ENCODE measurements at places on chromosomes 7 and 10.

DNA sequence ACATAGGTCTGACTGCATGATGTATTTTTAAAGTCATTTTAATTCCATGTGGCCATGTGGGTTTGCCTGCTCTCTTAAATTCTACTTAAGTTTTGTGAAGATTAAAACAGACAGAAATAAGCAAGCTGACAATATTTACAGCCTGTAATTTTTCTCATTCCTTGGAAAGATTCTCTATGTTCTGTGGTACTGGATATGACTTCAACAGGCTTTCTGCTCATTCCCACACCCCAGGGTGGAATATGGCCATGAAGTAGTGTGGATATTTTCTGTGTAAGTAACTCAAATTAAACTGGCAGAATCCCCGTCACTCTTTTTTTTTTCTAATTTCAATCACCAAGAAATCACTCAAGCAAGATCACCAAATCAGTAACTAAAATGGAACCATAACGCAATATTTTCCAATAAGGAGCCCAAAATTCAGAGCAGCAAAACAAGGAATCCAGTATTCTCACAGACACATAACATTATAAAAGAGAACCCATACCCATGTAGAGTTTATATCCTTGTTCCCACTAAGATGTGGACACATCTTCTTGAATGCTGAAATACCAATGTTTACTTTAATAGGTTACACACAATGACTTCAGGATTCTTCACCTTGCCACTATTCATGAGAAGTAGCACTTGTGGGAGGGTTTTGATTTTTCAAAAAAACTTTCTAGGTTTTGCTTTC is 5.7 kb downstream of the HOXA5 start:
- DNase-seq = no peak

GRCh38 chr7:76352193-76352592 is 6.6 kb downstream of the YWHAG start:
- no peak for DNase-seq

- no peak for DNase-seq
Measured at GRCh38 chr10:32952094-32952493, 5.9 kb downstream of the ITGB1 start.

DNA sequence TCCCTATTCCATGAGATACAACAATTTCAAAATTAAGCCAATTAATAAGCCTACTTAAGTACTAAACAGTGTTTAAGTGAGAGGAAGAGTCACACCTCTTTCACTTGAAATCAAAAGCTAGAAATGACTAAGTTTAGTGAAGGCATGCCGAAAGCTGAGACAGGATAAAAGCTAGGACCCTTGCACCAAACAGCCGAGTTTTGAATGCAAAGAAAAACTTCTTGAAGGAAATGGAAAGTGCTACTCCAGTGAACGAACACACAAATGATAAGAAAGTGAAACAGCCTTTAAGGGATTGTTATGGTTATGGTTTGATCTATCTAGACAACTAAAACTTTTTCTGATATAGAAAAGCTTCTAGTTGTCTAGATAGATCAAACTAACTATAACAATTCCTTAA is 135.4 kb upstream of the KMT2E start:
- DNase-seq = no peak

DNA sequence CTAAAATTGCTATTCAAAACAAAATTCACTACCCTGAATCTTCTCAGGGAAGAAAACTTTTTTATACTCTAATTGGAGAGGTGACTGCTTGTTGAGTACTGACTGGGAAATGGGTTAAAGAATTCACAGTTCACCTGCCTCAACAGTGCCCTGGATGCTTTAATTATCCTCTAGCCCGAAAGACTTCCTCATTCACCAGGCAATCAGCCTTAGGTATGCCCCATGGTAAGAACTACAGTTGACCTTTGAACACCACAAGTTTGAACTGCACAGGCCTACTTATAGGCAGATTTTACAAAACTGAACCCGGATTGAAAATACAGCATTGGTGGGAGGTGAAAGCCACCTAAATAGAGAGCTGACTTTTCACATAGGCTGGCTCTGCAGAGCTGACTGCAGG is 175.3 kb downstream of the ELAPOR2 start:
- no peak for DNase-seq

GRCh38 chr7:148083448-148083847 is 507.1 kb upstream of the C7orf33 start:
- no peak for DNase-seq

- no peak for DNase-seq
Measured at GRCh38 chr10:12638103-12638502, 288.8 kb downstream of the CAMK1D start.

DNA sequence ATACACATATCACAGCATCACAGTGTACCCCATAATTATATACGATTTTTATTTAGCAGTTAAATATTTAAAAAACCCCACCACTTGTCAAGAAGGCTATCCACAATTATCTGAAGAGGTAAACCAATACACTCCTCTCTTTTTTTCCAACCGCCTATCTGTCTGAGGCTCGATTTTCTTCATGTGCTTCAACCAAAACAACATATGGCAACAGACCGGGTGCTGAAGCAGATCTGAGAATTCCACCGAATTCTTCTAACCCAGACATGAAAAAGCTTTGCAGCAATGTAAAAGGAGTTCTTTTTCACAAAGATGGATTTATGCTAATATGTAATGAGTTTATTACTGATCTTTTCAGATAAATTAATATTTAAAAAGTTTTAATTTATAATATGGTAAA is 132.4 kb upstream of the RHEB start:
- DNase-seq = no peak

DNA sequence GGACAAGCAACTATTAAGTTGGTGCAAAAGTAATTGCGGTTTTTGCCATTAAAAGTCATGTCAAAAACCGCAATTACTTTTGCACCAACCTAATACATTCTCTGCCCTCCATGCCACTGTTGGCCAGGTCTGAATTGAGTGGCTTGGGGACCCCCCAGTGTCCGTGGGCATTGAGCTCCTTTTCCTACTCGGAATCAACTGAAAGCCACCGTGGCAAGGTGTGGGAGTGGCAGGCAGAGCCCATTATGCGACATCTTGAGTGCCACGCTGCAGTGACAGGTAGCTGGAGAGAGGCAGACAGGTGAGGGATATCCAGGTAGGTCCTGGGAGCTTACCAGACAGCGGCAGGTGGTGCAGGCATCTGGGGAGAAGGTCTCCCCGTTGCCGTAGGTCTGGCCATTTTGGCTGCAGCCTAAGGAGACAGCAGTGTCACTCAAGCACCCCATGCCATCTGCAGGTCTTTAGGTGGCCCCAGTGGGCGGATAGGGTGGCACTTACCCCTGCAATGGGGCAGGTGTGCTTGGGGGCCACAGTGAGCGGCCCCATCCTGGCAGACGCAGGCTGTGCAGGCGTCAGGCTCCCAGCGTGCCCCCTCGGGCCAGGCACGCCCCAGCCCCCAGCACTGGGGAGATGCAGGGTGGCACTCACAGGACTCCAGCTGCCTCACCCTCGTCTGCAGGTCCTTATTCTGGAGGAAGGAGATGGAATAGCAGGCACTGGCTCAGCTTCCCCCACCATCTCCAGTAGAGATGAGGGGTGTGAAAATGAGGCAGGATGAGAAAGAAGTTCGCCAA is 3.5 kb downstream of the KCP start:
- no peak for DNase-seq

- no peak for DNase-seq
Measured at GRCh38 chr10:51074238-51075028, at the start of gene PRKG1. Gene PRKG1 (plus strand): TSS chr10:51074487.

DNA sequence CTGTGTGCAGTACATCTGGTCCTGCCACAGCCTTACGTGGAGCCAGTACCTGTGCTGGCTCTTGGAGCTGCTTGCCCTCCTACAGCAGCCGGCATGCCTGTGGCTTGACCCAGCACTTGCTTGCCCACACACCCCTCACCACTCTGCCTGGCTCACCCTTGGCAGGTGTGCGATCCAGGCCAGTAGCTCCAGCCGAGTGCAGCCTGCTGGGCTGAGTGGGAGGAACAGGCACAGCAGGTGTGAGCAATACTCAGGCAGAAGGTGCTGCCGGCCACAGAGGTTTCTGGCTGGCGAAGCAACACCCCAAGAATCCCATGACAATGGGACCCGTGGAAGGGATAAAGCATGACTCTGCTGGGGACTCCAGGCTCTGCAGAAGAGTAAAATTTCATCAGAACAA is 173.5 kb upstream of the ADCY1 start:
- DNase-seq = no peak

DNA sequence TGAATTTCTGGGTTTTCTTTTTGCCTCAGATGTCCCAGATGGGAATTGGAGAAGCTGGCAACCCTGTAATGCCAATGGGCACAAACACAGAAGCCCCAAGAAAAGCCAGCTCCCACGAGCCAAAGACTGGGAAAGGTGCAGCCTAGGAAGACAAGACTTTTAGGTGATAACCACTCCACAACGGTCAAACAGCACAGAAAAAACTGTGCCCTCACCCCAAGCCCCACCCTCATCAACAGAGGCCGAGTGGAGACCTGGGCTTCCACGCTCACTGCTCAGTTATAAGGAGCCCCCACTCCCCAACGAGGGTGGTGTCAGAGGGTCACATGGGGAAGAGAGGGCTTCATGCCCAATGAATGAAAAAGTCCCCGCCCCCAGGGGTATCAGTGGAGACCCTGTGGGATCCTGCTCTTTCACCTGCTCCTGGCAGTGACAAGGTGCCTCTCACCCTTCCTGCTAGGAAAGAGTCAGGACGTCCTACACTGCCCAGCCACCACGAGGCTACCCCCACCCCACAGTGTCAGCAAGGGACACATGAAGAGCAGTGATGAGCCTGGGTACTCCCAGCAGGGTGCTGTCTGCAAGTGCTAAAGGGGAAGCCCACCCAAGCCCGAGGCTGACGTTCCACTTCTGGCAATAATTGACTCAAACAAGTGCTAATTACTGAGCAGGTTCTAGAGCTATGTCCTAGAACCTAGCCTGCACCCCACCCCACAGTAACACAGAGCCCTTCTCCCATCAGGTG is 8.3 kb downstream of the TMEM273 start:
- DNase-seq = no peak

GRCh38 chr10:107880185-107880584 is 715.7 kb upstream of the SORCS1 start:
- DNase-seq = no peak

DNA sequence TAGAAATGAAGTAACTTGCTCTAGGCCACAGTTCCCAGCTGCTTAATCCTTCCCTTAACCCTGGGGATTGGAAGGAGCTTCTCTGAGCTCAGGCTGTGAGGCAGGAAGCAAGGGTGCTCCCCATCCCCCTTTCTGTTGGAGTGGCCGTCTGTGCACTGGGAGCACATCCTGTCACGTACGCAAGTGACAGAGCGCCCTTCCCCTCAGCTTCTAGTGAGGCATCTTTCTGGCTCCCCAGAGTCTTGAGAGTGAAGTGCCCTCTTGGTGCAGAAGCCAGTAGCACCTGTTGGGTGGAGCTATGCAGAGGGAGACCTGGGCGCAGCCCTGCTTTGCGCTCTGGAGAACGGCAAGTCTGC is 47.8 kb downstream of the SHH start:
- no peak for DNase-seq

DNA sequence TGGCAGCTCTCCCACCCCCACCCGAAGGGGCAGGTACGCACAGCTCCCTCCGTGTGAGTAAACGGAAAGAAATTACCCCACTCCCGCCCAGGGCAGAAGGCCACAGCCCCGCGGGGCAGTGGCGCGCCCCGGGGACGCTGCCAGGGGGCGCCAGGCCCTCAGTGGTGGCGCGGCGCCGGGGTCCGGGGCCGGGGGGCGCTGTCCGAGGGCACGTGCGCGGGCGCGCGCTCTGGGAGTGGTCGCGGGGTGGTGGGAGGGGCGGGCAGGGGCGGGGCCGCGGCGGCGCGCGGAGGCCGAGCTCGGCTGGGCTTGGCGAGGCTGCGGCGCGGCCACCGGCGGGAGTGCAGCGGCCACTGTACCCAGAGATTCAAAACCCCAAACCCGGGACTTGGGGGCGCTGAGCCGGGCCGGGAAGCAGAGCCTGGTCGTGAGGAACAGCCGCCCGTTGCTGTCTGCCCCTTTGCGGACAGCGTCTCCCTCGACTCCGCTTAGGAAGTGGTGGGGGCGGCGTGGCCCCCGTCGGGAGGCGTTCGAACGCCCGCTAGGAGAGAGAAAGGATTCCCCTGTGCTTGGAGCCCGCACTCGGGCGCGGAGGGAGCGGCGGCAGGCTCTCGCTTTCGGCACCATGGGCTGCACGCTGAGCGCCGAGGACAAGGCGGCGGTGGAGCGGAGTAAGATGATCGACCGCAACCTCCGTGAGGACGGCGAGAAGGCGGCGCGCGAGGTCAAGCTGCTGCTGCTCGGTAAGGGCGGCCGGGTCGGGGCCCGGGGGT is at the start of gene GNAI1:
TSS of gene GNAI1 (plus strand) at position 296 of the 773 bp plus-strand sequence. CDS start at position 626, 330 bp downstream.
- DNase-seq = no peak

- DNase-seq = no peak
Measured at GRCh38 chr7:138880881-138881578, 83.0 kb upstream of the ATP6V0A4 start.

- no peak for DNase-seq
Measured at GRCh38 chr10:84118395-84119006, 20.8 kb upstream of the GHITM start.

DNA sequence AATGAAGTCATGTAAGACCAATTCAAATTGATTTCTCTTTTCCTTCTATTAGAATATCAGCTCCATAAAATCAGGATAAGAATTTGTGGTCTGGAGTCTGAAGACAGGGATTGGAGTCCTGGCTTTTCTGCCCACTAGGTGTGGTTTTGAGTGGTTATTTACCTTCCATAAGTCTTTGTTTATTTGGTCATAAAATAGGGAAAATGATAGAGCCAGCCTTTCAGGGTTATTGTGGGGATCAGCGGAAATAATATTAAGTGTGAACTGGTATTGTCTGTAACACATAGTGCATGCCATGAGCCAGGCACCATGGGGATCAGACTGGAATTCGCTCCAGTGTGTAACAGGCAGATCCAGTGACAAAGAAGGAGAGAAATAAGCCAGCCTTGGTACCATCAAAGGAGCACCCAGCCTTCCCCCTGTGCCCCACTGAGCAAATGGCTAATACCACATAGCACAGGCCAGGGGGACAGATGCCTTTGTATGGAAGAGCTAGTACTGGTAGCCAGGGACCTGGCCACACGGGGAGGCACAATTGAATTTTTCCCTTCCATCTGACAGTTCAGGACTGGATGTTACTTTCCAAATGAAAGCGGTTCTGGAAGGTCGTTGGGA is 509.7 kb upstream of the PODXL start:
- no peak for DNase-seq

- no peak for DNase-seq
Measured at GRCh38 chr10:19209319-19209718, 160.7 kb downstream of the MALRD1 start.

GRCh38 chr10:109343293-109343692 is 580.0 kb downstream of the XPNPEP1 start:
- DNase-seq = no peak

DNA sequence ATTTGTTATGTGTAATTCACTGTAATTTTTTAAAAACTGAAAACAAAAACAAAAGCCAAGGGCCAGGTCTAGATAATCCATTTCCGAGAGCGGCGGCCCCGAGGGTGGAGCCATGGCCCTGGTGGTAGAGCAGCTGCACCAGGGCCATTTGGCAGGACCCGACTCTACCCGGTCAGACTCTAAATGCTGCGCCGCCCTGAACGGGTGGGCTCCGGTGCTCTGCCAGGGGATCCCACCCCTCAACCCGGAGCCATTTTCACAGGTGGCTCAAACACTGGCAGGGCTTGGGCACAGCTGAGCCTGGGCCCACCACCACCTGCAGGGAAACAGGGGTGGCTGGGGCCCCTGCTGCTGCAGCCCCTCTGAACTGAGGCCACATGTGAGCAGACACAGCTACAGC is 56.9 kb downstream of the DPYSL4 start:
- no peak for DNase-seq

- DNase-seq = no peak
Measured at GRCh38 chr7:13532028-13532753, 457.3 kb downstream of the ETV1 start.

GRCh38 chr10:17025444-17026295 is 103.9 kb downstream of the CUBN start:
- DNase-seq = no peak
